Activated CD4-positive, alpha-beta T cell treated with anti-CD3 and anti-CD28 coated beads for 24 hours (primary cell): ENCODE measurements at places on chromosomes 5 and 9.

DNA sequence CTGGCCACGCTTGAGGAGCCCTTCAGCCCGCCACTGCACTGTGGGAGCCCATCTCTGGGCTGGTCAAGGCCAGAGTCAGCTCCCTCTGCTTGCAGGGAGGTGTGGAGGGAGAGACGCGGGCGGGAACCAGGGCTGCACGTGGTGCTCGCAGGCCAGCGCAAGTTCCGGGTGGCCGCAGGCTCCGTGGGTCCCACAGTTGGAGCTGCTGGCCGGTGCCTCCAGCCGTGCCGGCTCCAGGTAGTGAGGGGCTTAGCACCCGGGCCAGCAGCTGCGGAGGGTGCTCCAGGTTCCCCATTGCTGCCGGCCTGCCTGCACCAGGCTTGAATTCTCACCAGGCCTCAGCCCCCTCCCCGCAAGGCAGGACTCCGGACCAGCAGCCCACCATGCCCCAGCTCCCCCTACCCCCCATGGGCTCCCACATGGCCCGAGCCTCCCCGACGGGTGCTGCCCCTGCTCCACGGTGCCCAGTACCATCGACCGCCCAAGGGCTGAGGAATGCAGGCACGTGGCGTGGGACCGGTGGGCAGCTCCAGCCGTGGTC is 192.8 kb upstream of the IZUMO3 start:
- no peak for DNase-seq

GRCh38 chr9:14315875-14316601 is 2.1 kb upstream of the NFIB start:
- DNase-seq: no peak

DNA sequence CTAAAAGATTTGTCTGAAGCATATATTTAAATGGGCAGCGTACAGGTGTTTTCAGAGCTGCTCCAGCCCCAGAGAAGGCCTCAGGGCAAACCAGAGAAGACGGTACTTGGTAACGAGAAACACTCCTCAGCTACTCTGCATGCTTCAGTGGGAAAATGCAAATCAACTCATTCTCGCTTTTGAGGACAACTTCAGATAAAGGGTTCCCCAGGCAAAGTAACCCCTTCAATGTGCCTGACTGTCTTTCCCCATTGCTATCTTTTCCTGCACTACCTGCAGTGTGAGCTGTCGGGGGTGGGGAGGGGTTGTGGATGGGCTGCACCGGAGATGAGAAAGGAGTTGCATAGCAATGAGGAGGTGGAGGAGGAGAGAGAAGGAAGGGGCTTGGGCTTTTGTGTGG is 339.7 kb upstream of the CLINT1 start:
- DNase-seq: no peak

- DNase-seq: no peak
These were observed 16.7 kb downstream of the WHRN start for GRCh38 chr9:114488398-114489129.

DNA sequence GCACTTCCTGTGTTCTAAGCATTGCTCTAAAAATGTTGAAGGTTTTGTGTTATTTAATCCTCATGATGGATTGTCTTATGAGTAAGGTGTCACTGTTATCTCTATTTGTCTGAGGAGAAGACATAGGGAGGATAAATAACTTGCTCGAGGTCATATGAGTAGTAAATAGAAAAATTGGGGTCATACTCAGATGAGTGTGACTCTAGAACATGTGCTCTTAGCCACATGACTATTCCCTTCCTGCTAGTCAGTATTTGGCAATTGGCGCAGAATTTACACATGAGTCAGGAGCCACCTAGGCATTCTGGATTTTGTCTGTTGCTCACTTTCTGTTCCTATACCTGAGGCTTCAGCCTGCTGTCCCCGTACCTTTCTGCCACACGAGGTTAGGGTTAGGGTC is 234.6 kb upstream of the CD180 start:
- DNase-seq: no peak

DNA sequence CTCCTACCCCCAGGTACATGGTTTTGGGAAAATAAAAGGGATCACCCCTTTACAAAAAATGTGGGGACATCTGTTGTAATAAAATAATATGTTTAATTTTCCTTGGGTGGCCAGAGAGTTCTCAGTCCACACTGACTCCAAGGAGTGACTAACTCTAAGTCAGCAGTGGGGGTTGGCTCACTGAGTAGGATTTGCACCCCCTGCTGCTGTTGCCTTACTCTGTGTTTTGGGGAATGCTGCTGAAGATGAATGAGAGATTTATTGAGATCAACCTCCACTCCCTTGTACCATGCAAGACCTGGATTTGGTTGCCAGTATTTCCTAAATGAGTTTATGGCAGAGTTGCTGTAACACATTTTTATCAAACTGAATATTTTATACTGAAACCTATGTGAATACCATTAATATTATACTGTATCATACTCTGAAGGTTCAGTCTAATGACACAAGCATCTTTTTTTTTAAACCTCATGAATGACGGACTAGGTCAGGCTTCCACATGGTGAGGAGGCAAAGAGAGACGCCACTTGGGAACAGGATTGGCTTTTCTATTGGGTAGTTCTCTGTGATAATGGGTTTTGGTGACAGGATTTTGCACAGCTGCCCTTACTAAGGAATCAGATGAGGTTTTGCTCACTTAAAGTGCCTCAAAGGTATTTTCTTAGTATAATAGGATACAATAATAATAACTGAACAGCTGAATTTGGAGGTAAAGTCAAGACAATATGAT is 121.3 kb upstream of the OSMR start:
- no peak for DNase-seq

DNA sequence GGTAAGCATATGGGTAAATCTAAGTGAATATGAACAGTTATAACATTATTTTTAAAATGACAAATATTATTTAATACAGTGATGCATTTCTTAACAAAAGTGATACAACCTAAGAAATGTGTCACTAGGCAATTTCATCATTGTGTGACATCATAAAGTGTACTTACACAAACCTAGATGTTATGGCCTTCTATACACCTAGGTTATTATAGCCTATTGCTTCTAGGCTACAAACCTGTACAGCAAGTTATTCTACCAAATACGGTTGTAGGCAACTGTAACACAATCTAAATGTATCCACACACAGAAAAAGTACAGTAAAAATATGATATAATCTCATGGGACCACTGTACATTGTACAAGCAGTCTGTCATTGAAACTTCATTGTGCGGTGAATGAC is 48.3 kb downstream of the STRBP start:
- DNase-seq: no peak

- no peak for DNase-seq
These were observed 15.4 kb downstream of the NIPSNAP3B start for GRCh38 chr9:104779334-104779733.

GRCh38 chr5:32471784-32472183 is 27.2 kb upstream of the ZFR start:
- DNase-seq: no peak
